Fibroblast of upper back skin (primary cell): ENCODE measurements at places on chromosomes 16 and 17.

GRCh38 chr16:25011891-25012514 lies 3.2 kb downstream of the ARHGAP17 start:
- no peak for DNase-seq

- peak; percentile 30 for DNase-seq
These were observed 948.7 kb downstream of the KCNJ2 start for GRCh38 chr17:71118039-71118438.

- DNase-seq = no peak
These were observed 88.0 kb downstream of the TMEM100 start for GRCh38 chr17:55634702-55635101.

DNA sequence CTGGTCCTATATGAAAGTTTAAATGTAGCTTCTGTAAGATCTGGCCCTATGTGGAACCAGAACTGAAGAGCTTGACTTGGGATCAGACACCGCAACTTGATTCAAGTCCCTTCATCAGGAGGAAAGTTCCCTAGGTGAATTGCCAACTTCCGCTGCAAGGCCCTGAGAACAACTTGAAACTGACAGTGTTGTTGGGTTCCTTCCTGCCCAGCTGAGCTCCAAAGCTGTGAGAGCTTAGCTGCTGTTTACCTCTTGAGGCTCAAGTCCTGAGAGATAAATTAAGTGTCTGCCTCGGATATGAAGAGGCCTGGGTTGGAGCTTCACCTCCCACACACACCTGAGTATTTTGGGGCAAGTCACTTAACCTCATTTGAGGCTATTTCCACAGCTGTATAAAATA lies 44.7 kb downstream of the REXO5 start:
- DNase-seq = no peak

- DNase-seq = peak; percentile 59
These were observed 3.0 kb downstream of the ERN1 start for GRCh38 chr17:64126918-64127317.

GRCh38 chr17:74623693-74624093 lies at the start of gene CD300E:
TSS of gene CD300E (minus strand) at chr17:74623738. CDS start at chr17:74623621, 117 bp downstream.
- DNase-seq = no peak

- DNase-seq = no peak
These were observed 753 bp downstream of the SLC16A11 start for GRCh38 chr17:7043182-7043496.
